ENCODE measurements at places on chromosomes 13 and 19.
A peak's percentile ranks its signal among the peaks of the same experiment; 100 is the strongest.

DNA sequence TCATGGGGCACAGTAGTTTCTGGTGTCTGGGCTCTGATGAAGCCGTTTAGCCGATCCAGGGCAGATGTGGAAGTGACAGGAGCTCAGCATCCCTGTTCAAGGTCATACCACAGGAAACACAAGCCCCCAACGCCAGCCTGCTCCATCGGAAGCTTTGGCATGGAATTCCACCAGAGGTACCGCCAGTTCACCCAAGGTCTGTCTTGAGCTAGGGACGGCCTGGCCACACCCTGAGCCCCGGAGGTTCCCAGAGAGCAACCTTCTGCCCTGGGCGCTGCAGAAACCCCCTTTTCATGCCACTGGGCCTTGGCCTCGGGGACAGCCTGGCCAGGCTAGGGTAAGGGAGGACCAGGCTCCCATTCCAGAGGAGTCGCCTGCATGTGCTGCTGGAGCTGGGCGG, 39.4 kb upstream of the TPM4 start:
- no peak for DNase-seq

- no peak for DNase-seq
These were observed 4.8 kb downstream of the F2RL3 start for GRCh38 chr19:16893686-16893989.

DNA sequence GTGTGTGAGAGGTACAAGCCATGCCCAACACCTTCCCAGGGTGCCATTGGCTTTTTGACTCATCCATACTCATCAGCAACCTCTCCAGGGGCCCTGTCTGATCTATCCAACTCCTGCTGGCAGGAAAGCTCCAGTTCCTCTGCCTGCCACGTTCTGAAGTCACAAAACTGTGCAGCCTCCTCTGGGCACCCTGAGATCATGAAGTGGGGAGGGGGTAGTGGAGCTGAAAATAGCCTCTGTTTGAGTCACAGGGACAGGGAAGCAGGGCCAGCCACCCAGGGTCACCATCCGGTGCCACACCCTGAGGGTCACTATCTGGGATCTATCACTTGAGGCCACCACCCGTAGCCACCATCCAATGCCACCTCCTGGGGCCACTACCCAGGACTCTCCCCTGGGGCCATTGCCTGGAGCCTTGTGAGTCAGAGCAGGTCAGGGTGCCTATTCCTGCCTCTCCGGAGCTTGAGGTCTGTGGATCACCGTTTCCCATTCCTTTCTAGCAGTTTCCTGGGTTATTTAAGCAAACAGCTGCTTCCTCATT, 172.1 kb downstream of the NUFIP1 start:
- DNase-seq, result no peak

DNA sequence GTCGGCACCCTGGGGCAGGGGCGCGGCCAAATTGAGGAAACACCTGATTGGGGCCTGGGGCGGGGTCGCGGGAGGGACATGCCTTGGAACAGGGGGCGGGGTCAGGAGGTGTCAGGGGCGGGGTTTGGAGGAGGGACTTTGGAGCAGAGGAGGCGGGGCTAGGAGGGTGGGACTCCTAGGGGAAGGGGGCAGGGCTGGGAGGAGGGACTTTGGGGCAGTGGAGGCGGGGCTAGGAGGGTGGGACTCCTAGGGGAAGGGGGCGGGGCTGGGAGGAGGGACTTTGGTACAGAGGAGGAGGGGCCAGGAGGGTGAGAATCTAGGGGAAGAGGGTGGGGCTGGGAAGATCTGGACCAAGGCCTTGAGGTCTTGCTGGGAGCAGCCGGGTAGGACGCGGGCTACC, 21.9 kb downstream of the GRIN2D start:
- DNase-seq, result no peak

- no peak for DNase-seq
These were observed 1006.2 kb upstream of the PRR20A start for GRCh38 chr13:56134524-56134923.

- peak; percentile 31 for DNase-seq
These were observed at the start of gene IGFLR1 for GRCh38 chr19:35742121-35742724. Gene IGFLR1, minus strand, starts transcription at chr19:35742452. Its CDS starts 1,272 bp downstream, at chr19:35741180.

- DNase-seq, result no peak
These were observed 28.4 kb downstream of the TGDS start for GRCh38 chr13:94567581-94567980.

Measured in hippocampal formation (tissue), 2 donors.